ENCODE measurements at places on chromosomes 7 and 10. TPM values are rescaled to one million over a fixed set of nuclear protein-coding genes. Genes with fewer than 3 reads are reported as not detected.

The ZNF680 gene
- total RNA-seq: 73.6 TPM

GRCh38 chr10:29204070-29204800 is 84.6 kb upstream of the LYZL1 start:
- DNase-seq: no peak

- DNase-seq: no peak
Measured at GRCh38 chr10:48599830-48600134, 5.1 kb downstream of the ARHGAP22 start.

DNA sequence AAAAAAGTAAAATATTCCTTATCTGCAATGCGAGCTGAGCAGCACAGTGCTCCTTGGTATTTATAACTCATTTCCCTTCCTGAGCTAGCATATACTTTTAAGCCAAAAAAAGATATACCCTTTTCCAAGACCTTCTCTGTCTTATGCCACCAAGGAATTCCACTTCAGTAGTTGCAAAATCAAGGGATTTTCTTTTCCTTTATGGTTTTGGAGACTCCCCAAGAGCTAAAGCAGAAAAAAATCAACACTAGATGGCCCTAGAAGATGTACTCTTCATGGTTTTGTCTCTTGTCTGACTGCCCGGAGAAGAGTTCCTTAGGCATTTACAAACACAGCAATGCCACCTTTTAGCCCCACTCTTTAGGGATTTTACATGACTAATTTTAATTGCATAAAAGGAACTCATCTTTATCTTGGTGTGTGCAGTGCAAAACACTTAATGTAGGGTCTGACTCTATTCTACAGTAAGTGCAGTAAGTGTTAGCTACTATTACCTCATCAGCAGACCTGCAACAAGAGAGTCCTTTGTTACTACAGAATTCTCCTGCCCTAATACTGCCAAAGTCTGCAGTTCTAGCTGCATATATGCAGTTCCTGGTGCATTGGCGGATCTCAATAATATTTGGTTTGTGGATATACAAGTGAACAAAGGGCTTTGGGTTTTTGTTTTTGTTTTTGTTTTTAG is 443.3 kb downstream of the GFRA1 start:
- no peak for DNase-seq

The PPP1R17 gene
- 2.7 TPM for total RNA-seq

DNA sequence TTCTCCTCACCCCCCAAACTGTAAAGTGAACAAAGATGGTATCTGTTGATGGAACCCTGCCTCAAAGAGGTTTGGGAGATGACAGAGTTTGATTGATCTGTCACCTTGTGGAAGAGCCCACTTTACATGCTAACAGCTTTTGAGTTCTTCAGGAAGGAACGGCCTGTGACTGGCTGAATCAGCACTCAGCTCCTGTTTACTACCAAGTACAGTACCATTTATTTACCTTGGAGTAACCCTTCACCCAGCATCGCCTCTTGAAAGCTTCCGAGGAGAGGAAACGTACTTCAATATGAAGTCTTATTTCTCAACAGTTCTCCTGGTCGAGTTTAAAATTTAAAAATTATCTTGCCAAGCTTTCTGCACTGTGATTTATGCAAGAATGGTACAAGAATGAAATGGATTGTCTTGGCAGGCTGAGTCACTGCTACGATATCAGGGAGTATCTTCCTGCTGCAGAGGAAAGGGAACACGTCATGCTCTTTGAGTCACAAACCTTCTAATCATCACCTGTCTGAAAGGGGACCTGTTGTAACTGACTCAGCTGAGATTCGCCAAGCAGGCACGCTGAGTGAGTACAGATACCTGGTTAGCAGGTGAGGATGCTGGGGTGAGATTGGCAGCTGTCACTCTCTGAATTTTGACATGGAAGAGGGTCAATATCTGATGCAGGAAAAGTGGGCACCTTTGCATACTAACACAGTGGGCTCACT is 30.1 kb downstream of the KLF6 start:
- no peak for DNase-seq

DNA sequence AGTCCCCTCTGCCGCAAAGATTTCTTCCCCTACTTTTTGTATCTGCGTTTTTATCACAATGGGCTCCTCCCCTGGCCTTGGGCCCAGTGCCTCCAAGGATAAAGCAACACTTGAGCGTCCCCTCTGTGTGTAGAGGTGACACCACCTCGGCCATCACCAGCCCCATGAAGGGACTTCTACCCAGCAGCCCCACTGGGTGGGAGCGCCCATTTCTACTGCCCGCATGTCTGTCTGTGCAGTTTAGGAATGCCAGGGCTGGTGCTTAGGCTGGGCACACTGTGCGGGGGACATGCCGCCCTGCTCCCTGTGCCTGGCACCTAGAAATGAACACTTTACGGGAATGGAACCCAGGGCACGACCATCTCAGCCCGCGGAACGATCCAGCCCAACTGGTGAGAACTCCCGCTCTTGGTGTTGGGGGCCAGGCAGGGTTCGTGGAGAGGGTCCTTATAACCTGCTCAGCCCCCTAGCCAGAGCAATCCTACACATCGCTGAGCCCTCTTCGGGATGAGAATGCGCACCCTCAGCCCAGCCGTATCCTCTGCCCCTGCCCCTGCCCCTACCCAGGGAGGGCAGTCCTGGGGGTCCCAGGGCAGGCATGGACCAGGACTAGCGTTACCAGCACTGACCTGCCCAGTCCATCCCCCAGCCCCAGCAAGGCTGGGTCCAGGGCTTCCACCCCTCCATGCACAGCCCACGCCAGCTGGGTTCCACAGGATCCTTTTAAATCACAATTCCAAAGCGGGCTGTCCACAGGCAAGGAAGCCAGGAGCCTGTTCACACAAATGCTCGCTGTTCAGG is 12.8 kb downstream of the CRYGN start:
- no peak for DNase-seq

DNA sequence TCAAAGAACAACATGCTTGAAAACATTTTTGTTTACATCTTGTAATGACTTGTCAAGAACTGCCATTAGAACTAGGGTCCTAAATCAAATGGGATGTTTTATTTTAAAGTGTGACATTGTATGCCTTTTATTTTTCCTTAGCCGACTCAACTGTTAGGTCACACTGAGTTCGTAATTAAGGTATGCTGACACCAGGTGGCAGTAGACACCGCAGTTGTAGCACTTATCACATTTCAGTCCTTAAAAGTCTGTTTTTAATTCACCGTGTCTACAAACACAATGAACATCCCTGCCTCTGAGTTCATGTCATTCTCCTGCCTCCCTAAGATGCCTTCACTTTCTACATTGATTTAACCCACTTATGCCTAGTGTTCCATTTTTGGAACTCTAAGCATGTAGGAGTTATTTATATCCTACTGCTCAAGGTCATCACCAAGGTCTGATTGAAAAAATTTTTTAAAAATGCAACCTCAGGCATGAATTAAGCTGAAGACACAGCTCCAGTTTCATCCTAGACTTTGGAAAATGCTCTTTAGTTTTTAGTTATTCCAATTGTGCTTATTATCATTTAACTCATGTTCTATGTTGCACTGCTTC is 186.1 kb downstream of the BMPER start:
- no peak for DNase-seq
